Gastroesophageal sphincter (tissue), 4 donors: ENCODE measurements at places on chromosomes 7 and 10. TPM values are rescaled to one million over a fixed set of nuclear protein-coding genes. Genes with fewer than 3 reads are reported as not detected.
A peak's percentile ranks its signal among the peaks of the same experiment; 100 is the strongest.

TAS2R41 gene
- total RNA-seq = not detected

TWIST1 gene
- total RNA-seq = 35.9 TPM

PTPRZ1 gene
- total RNA-seq = 2.6 TPM

MINDY4 gene
- 31.8 TPM for total RNA-seq

PPP1R3A gene
- total RNA-seq = not detected

AS3MT gene
- total RNA-seq = 5.1 TPM

ASZ1 gene
- not detected for total RNA-seq

PHF14 gene
- total RNA-seq = 25.3 TPM

TEX36 gene
- total RNA-seq = not detected

CALU gene
- 196 TPM for total RNA-seq

UNCX gene
- total RNA-seq = not detected

KIAA1217 gene
- 9.7 TPM for total RNA-seq

GRCh38 chr10:88379575-88379974 lies 203.5 kb downstream of the RNLS start:
- no peak for ATAC-seq

- peak; percentile 15 for ATAC-seq
Observed at GRCh38 chr7:94510582-94511496, 1.2 kb downstream of the CASD1 start.

GRCh38 chr7:64753032-64753431 lies 41.2 kb upstream of the ZNF138 start:
- no peak for ATAC-seq

DNA sequence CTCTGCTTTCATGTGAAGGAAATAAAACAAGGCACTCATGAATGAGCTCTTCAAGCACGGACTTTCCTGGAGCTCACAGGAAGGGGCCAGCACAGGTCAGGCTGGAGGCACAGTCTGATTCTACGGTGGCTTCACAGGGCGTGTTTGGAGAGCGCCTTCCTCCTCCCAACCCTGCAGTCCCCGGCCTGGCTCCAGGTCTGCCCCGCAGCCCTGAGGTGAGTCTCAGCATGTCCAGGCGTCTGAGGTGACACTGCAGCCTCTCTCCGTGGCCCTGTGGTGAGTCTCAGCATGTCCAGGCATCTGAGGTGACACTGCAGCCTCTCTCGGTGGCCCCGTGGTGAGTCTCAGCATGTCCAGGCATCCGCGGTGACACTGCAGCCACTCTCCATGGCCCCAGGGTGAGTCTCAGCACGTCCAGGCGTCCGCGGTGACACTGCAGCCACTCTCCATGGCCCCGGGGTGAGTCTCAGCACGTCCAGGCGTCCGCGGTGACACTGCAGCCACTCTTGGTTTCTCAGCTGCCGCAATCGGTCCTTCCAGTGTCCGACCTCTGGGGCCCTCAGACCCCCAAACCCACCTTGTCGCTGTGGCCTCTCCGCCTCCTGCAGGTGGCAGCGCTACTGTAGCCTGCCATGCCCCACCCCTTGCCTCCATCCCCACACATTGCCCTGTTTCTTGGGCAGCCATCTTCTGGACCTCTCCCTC lies 381.7 kb downstream of the DNAJB6 start:
- ATAC-seq = no peak

GRCh38 chr10:86678999-86679792 lies 10.9 kb downstream of the LDB3 start:
- ATAC-seq = no peak

- no peak for ATAC-seq
Observed at GRCh38 chr7:119482671-119483070, 790.3 kb upstream of the KCND2 start.

DNA sequence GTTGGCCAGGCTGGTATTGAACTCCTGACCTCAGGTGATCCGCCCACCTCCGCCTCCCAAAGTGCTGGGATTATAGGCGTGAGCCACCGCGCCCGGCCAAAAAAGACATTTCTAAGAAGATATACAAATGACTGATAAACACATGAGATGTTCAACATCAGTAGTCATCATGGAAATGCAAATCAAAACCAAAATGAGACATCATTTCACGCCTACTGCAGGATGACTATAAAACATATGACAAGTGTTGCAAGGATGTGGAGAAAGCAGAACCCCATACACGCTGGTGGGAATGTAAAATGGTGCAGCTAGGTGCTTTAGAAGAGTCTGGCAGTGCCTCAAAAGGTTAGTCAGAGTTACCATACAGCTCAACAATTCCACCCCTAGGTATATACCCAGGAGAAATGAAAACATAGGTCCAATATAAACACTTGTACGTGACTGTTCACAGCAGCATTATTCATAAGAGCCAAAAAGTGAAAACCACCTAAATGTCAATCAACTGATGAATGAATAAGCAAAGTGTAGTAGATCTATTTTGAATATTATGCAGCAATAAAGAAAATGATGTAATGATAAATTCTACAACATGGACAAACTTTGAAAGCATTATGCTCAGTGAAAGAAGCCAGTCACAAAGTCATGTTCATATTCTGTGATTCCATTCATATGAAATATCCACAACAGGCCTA lies 24.5 kb downstream of the TMEM209 start:
- ATAC-seq = no peak

DNA sequence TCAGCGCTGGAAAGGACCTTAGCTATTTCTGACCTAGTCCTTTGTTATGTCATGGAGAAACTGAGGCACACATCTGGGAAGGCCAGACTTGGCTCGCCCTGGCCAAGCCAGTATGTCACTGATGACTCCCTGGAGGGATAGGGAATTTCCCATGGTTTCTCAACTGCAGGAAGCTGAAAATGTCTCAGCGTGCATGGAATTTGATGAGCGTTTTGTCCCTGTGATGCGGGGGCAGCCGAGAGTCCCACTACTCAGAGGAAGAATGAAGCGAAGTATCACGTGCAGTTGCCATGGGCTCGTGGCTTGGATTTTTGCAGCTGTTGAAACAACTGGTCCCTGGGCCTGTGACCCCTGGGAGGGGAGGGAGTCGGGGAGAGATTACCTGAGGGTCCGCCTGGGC lies 44.8 kb downstream of the CLIP2 start:
- ATAC-seq = no peak

DNA sequence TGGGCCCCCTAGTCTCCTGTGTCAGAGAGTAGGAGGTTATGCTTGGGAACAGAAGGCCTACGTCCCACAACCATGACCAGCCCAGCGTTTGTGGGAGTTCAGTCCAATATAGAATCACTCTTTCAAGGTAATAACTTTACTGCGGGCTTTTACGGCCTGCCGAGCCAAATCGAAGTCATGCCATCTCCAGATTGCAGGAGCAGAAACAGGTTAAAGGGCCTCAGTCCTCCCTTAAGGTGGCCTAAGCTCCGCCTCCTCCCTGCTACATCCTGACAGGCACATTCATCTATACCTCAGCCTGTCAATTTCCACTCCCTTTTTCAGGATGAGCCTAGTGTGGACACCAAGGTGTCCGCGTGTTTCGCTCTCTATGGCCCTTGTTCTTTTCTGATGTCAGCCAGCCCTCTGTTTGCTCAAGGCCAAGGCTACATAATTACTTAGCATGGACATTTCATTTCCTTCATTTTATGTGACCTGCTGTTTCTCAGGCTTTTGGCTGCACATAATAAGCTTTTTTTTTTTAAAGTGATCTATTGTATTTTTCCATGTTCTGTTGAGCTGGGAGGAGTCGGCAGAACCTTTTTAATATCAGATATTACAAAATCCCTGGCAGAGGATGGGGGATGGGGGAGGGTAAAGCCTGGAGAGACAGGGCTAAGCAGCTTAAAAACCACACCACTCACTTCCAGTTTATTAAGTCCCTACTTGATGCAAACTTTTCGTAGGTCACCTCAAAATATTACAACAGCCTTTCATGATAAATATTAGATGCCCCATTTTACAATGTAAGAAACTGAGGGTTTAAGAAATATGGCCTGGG lies 84.6 kb downstream of the CACNB2 start:
- peak; percentile 61 for ATAC-seq

- peak; percentile 19 for ATAC-seq
Observed at GRCh38 chr10:132632851-132633684, 95.5 kb downstream of the INPP5A start.

- no peak for ATAC-seq
Observed at GRCh38 chr7:29282819-29283414, 88.3 kb downstream of the CHN2 start.

DNA sequence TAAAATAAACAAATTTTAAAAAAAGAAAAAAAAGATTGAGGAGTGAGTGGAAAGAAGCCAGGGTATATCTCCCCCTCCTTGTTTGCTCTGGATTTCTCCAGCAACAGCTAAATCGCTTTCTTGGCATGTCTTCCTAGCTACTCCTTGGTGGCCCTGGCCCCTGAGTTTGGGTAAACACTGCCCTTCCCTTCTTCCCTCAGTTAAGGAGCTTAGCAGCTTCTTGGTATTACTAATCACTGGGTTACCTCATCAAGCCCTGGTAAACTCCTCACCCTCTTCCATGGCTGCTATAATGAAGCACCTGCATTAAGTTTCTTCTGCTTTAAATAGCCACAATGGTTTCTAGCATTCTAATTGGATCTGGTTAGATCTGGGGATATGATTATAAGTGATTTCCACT lies 269.8 kb downstream of the FZD1 start:
- ATAC-seq = no peak

- no peak for ATAC-seq
Observed at GRCh38 chr10:76882245-76882644, 755.4 kb downstream of the KCNMA1 start.

- no peak for ATAC-seq
Observed at GRCh38 chr7:13577566-13578145, 411.8 kb downstream of the ETV1 start.

DNA sequence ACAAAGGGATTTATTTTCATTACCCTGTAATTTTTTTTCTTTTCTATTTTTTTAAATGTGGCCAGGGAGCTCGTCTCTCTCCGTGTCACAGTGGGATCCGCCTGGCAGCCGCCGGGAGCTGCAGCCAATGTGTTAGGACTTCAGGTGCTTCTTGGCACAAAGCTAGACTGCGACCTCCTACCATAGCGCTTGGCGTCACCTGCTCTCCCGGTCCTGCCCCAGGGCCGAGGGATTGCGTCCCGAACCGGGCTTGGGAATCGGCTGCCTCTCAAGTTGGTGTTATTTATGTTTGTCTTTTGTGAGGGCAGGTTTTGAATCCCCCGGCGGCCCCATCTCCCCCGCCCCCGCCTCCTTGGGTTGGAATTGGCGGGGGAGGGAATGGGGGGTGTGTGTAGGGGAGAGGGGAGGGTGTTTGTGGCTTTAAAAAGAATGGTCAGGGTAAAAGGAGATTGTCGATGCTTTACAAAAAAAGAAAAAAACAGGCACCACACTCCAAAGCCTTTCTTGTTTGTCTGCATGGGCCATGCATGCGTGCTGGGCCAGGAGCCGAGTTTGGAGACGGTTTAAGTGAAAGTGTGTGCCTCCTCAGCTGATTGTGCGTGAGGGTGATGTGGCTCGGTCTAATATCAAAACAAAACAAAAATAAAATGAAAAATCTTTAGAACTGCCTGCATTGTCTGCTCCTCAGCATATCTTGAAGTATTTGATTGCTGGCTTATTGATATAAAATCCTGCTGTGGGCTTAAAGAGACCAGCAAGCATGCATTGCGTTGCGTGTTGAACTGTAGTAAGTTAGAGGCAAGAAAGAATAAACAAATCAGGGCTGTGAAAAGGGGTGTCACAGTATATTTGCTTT lies 1.2 kb downstream of the PPP1R9A start:
- peak; percentile 34 for ATAC-seq
